ENCODE measurements at places on chromosomes 7 and 10.
A peak's percentile ranks its signal among the peaks of the same experiment; 100 is the strongest.

GRCh38 chr10:33507662-33508425 is 173.4 kb upstream of the NRP1 start:
- no peak for DNase-seq

GRCh38 chr7:94295850-94296249 is 98.8 kb upstream of the COL1A2 start:
- no peak for DNase-seq

DNA sequence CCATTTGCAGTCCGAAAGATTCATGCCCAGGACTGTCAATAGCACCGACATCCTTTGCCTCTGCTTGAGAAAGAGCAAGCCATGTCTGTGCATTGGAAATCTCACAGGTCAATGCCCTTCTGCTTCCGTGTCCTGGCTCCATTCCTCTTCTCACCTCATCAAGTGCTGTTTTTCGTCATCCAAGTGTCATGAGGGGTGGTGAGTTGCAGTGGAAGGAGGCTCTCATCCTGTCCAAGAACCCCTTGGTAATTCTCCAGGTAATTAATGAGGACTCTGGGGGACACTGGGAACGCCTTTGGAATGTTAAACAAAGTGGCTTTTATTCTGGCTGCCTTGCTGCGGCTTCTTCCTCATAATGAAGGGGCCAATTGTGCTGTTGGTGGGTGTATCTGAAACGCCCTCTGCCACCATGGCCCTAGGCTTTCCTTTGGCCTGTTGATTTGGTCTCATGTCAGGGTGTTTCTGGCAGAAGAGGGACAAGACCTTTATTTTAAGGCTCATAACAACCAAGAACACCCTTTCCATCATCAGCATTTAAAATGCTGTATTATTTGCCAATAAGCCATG is 57.7 kb downstream of the PPP1R3C start:
- DNase-seq = no peak

GRCh38 chr10:58587676-58588075 is 75.0 kb downstream of the BICC1 start:
- DNase-seq = no peak

DNA sequence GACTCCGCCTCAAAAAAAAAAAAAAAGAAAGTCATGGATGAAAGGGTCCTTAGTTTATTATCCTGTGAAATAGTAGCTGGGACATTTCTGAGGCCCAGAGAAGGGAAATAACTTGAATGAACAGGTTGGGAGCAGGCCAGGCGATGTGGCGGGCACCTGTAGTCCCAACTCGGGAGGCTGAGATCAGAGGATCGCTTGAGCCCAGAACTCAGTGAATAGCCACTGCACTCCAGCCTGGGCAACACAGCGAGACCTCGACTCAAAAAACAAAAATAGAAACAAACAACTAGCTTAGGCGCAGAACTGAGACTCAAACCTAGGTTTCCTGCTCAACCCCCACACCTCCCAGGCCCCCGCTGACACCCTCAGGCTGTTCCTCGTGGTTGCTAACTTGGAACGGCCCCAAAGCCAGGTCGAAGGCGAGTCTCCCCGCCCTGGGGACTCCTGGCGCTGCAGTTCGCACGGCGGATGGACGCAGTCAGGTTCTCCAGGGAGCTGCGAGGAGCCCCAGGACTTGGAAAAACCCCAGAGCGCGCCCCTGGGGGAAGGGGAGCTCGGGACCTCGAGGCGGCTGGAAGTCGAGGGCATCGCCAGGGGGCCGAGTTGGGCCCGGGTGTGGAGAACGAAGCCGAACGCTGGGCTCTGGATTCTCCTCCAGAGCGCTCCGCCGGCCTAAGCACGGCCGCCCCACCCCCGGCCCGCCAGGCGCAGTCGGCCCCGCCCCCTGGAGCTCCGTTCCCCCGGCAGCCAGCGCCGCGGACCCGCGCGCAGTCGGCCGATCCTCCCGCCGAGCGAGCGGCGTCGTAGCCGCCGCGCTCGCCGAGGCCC is at the start of gene STOX1:
Gene STOX1 (plus strand): TSS at position 768 of the 828 bp plus-strand sequence. CDS start 93 bp downstream, outside the sequence.
- DNase-seq = peak; percentile 39

GRCh38 chr10:122852261-122852660 is 6.6 kb upstream of the CUZD1 start:
- no peak for DNase-seq

DNA sequence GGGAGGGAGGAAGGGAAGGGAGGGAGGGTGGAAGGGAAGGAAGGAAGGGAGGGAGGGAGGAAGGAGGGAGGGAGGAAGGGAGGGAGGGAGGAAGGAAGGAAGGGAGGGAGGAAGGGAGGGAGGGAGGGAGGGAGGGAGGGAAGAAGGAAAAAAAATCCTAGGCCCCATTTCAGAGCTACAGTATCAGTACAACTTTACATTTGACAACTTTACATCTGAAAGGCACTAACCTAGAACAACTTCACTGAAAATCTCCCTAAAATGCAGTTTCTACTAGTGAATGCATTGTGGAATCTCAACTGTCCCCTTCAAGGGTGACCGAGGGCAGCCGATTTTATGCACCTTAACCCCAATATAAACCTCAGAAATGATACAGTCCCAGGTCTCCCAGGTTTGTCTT is 259.8 kb upstream of the GALNT17 start:
- no peak for DNase-seq

GRCh38 chr7:88218836-88219605 is 817 bp downstream of the SRI start:
- peak; percentile 7 for DNase-seq

- no peak for DNase-seq
Observed at GRCh38 chr7:118478236-118478635, 253.7 kb downstream of the ANKRD7 start.

GRCh38 chr7:100443096-100443840 is 7.0 kb upstream of the PPP1R35 start:
- no peak for DNase-seq

- peak; percentile 17 for DNase-seq
Observed at GRCh38 chr7:31735991-31736982, 49.3 kb downstream of the PPP1R17 start.

GRCh38 chr7:332646-333392 is 42.8 kb downstream of the FOXL3 start:
- DNase-seq = peak; percentile 57

GRCh38 chr10:87664276-87664701 is 4.6 kb downstream of the PAPSS2 start:
- DNase-seq = no peak

DNA sequence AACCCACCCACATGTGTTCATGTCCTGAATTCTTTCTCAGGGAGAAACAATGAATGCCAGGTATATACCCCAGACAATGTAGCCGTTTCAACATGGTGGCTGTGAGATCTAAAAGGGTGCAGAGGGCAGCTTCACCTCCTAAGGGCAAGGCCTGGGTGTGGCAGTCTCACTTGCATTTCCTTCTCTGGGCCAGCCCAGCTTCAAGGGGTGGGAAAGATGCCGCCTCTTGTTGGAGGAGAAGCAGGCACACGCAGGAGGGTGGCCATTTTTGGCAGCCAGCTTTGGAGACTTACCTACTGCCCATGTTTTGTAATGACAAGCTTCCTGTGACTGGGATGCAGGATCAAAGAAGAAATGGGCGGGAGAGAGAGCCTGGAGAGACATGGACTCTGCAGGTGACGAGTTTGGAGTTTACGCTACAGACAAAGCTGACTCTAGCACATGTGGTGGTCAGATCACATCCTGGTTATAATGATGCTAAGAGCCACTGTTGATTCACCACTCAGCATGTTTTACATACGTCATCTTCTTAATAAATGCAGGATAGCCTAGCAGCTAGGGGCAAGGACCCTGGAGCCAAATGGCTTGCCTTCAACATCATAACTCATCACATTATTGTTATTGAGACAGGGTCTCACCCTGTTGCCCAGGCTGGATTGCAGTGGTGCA is 116.6 kb downstream of the ANLN start:
- DNase-seq = no peak

- no peak for DNase-seq
Observed at GRCh38 chr7:157505646-157506045, 168.8 kb downstream of the DNAJB6 start.

DNA sequence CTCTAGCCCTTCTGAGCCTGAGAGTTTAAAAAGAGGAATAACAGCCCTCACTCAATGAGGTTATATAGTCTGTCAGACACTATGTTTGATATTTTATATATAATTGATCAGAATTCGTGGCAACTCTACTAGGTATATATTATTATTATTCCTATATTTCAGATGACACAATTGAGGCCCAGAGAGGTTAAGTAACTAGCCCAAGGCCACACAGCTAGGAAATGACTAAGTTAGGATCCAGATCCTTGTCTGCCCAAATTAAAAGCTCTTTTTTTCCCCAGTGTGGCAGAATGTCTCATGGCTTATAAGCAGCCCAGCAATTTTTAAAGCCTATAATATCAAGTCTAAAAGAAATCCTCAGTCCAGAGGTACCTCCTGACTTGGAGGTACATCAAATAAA is 1119.9 kb upstream of the AUTS2 start:
- no peak for DNase-seq

- DNase-seq = no peak
Observed at GRCh38 chr7:70544016-70544415, 587.9 kb upstream of the GALNT17 start.

GRCh38 chr10:69899727-69900595 is 98.3 kb downstream of the COL13A1 start:
- DNase-seq = no peak

DNA sequence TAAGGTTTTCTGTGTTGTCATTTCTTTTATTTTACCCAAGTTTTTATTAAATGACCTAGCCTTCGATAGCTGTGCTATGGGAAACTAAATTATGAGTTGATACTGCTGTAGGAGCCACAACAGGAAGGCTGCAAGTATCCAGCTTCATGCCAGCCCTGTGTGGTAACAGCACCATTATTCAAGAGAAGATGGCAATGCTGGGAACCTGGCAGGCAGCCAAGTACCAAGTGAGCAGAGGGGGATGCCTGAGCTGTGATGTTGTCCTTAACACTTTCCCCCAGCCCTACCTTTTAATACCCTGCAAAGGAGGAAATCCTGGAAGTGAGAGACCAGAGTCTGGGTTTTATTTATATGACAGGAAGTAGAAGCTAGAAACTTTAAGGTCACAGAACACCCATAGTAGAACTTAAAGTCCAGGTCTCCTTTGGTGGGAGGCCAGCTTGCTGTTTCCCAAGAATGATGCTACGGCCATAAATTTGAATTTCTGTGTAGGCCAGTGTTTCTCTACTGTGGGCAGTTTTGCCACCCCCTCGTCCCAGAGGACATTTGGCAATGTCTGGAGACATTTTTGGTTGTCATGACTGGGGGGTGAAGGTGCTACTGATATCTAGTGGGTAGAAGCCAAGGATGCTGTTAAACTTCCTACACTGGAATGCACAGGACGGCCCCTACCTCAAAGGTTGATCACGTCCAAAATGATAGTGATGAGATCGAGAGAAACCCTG is 9.2 kb upstream of the ATXN7L1 start:
- DNase-seq = no peak

DNA sequence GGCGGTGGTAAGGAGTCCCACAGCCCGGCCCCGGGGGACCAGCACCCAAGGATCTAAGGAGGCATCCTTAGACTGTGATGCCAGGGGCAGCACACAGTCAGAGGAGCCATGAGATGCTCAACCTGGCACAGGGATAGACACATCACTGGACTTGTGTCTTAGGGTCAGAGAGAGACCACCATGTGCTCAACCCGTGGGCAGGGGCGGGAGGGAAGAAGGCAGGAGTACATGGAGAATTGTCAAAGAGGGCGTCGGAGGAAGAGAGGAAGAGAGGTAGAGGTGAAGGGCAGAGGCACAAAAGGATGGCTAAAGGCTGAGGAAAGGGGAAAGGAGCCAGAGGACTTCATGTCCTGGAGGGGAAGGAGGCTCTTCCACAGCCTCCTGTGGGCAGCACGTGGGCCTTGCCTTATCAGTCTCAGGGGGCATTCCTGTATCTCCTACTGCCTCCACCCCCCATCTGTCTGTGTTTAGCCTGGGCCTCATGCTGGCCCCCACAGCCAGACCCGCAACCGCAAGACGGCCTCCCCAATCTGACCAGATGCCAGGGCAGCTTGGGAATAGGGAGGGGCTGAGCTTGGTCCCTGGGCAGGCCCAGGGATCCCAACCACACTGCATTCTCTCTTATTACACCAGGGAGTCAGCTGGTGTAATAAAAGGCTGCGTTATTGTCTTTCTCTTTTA is 2.2 kb downstream of the ADCY1 start:
- DNase-seq = no peak

- no peak for DNase-seq
Observed at GRCh38 chr7:45268013-45268412, 110.4 kb downstream of the RAMP3 start.

- no peak for DNase-seq
Observed at GRCh38 chr7:77295549-77295948, 95.9 kb upstream of the FGL2 start.

DNA sequence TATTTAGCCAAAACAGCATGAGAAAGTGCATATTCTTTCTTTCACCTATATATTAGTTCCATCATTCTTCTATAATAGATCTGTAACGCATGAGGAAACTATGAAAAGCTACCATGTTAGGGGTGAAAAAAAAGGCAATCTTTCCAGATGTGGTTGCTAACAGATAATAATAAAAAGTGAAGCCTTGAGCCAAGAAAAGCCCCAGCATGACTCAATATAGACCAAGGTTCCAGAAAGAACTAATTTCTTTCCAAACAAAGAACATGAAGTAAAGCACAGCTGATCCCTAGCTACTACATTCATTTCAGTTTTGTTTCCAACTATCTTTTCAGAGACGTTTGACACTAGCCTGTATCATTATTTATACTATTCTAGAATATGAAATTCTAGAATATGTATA is 16.4 kb downstream of the ARL4A start:
- DNase-seq = no peak

DNA sequence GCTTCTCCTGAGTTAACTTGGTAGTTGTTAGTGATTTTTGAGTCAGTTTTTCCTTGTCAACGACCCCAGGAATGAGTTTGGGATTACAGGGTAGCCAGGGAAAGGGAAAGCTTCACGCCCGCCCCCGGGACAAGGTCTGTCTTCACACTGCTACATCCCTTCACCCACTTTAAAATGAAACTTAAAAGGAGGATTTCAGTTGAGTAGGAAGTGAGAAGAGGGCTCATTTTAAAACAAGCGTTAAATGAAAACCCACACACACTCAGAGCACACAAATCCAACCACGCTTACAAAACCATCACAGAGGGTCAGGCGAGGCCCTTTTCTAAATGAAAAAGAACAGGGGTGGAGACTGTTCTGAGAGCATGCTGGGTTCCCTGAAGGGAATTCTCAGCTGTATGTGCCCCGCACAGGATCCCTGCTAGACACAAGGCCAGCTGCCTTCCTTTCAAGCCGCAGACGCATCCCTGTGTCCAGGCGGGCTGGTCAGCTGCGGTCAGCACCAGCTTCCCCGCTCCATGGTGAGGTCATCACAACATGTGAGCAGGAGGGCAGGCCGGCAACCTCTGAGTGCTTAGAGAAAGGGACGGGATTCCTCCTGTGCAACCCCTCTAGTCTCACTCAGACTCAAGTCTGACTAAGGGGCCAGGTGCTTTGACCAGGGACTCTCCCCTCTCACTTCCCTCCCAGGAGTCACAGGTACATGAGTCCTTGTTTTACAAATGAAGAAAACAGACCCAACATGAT is 111.8 kb downstream of the EGFR start:
- no peak for DNase-seq

DNA sequence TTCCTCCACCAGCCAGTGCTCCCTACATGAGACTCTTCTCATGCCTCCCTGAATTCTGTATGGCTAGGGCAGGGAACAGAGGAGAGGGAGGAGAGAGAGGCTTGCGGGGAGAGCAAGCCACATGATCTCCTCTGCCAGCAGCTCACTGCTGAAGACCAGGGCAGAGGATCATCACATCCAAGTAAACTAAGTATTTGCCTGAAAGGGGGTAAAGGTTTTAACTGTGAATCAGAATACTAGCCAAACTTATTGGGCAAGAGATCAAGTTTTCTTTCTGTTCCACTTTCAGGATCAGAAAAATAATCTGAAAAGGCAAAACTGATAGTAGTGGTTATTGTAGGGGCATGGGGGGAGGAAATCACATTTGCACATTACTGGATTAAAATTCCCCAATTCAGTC is 17.8 kb upstream of the ERCC6 start:
- no peak for DNase-seq

Measured in memory B cell (primary cell).